ENCODE measurements at places on chromosomes 1 and 21.

GRCh38 chr1:180291004-180291403 is 60.9 kb downstream of the LHX4 start:
- DNase-seq, result no peak

- no peak for DNase-seq
Observed at GRCh38 chr1:53023546-53023945, 38.5 kb upstream of the PODN start.

- no peak for DNase-seq
Observed at GRCh38 chr1:935751-936231, 12.1 kb downstream of the SAMD11 start.

DNA sequence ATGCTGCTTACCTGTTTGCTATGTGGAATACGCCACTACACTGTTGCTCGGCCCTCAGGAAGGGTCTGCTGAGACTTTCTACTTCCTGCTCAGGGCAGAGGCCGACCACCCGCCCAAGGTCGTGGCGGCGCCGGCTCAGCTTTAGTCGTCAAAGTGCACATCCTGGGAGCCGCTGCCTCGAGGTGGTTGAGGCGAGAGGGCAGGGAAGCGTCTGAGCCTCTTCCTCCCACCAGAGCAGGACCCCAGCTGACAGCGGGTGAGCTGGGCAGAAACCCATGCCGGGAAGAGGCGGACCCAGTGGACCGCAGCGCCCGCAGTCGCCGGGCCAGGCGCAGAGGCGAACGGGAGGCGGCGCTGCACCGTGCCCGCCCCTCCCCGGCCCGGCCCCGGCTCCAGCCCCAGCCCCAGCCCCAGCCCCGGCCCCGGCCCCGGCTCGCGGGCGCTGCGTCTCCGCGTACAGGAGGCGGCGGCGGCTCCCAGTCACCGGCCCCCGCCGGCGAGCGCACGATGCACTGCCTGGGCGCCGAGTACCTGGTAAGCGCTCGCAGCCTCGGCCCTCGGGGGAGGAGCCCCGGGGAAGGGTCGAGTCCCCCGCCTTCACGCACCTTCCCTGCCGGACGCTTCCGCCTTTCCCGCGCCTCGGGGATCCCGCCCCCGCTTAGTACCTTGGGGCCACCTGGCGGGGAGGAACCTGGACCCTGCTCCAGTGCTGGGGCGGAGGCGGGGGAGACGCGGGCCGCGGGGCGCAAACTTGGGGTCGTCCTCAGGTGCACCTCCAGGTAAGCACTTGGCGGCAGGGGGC is at the start of gene SLC44A3:
TSS of gene SLC44A3 (plus strand) at position 413 of the 802 bp plus-strand sequence. CDS start at position 508, 95 bp downstream.
- DNase-seq, result no peak

DNA sequence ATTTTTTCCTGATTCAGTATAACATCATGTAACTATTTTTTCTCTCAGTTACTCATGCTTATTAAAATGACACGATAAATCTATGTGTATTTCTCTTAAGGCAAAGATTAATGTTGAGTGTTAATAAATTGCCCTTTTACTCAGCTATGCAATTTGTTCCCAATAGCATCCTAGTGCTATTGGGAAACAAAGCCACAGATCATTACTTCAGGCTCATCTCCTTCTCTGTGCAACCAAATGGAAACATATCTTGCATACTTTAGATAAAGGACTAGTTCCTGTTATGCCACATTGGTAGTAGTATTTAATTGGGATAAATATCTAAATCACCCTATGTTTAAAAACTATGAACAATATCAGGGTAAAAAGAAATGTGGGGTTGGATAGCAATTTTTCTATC is 106.2 kb downstream of the PLPPR4 start:
- DNase-seq, result no peak

- no peak for DNase-seq
Observed at GRCh38 chr1:82226186-82226505, 425.4 kb downstream of the ADGRL2 start.

DNA sequence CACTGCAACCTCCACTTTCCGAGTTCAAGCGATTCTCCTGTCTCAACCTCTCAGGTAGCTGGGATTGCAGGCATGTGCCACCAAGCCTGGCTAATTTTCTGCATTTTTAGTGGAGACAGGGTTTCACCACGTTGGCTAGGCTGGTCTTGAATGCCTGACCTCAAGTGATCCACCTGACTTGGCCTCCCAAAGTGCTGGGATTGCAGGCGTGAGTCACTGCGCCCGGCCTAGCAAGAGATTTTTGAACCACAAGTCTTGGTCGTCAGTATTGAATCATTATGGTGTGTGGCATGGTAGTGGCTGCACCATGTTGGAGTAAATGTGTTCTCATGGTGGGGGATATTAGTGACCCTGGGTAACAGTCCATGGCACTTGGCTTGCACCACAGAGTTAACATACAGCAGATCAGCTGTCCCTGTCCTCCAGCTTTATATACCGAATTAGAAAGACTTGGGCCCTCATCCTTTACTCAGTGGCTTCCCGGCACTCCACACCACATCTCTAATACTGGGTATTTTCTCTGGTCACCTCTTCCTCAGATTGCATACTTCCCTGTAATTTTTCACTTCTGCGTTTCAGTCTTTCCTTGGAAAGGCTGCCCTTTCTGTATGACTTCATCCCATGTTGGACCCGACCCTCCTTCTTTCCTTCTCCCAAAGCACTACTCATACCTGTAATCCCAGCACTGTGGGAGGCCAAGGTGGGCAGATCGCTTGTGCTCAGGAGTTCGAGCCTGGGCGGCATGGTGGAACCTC is 25.1 kb downstream of the AK4 start:
- DNase-seq, result no peak

- no peak for DNase-seq
Observed at GRCh38 chr21:38416791-38417190, 81.5 kb downstream of the ERG start.

DNA sequence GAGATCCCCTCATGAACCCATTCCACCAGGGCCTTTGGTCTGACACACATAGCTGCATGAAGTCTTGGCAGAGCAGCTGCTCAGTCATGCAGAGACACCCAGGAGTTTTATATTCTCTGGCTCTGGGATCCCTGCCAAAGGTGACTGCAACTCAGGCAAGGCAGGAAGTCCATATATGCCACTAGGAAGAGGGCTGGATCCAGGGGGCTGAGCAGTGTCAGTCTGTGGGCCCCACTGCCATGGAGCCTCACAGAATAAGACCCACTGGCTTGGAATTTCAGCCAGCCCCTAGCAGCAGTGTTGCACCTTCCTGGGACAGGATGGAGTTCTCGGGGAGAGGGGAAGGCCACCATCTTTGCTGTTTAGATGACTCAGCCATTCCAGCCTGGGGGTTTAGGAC is 199.7 kb downstream of the TBX15 start:
- no peak for DNase-seq

DNA sequence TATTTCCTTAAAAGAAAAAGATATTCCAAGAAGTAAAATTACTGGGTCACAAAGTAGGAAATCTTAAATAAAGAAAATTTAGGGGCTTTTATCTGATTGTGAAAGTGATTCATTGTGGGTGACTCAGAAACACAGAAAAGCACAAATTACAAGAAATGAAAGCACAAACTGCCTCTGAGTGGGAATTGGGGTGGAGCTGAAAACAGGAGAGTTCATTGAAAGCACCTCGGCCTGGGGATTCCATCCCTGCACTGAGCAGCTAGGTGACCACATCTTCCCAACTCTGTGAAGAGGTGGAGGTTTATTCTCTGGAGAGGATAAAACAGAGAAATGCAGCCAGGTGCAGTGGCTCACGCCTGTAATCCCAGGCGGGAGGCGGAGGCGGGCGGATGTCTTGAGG is 7.4 kb downstream of the GJA4 start:
- DNase-seq, result no peak

GRCh38 chr1:20491866-20492265 is 5.9 kb upstream of the CAMK2N1 start:
- DNase-seq, result no peak

GRCh38 chr1:63868268-63868781 is 94.5 kb downstream of the ROR1 start:
- DNase-seq, result no peak

- no peak for DNase-seq
Observed at GRCh38 chr1:45444609-45445131, 46.3 kb downstream of the TESK2 start.

- DNase-seq, result no peak
Observed at GRCh38 chr21:37164742-37165141, 91.7 kb downstream of the TTC3 start.

DNA sequence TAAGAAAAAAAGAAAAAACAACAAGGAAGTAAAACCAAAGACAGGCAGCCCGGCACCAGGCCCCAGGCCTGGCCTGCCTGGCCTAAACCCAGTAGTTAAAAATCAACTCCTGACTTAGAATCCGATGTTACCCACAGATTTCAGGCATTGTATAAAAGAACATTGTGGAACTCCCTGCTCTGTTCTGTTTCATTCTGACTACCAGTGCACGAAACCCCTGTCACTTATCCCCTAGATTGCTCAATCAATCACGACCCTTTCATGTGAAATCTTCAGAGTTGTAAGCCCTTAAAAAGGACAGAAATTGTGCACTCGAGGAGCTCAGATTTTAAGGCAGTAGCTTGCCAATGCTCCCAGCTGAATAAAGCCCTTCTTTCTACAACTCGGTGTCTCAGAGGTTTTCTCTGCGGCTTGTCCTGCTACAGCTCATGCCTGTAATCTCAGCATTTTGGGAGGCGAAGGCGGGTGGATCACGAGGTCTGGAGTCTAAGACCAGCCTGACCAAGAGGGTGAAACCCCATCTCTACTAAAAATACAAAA is 15.6 kb upstream of the MYOCOS start:
- DNase-seq, result no peak

DNA sequence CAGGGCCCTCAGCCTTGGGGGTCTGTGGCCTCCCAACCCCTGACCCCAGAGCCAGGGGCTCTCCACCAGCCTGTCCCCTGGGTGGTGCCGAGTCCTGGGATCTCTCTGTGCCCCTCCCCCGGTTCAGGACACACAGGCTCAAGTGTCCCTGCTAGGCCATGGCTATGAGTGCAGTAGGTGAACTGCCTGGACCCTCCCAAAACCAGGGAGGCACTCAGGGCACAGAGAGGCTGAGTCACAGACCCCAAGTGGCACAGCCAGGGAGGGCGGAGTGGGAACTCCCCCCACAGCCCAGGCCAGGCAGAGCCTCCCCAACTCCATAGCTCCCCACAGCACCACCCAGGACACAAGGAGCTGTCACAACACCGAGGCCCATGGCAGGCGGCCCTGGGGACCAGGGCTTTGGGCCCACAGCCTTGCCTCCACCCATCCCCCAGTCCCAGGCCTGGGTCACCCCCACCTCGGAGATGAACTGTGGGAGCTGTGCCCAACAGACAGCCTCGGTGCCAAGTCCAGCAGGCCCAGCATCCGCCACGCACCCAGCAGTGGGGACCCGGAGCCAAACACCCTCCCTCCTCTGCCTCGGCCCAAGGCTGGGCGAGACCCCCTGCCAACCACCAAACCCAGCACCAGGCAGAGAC is 3.2 kb downstream of the DVL1 start:
- no peak for DNase-seq

DNA sequence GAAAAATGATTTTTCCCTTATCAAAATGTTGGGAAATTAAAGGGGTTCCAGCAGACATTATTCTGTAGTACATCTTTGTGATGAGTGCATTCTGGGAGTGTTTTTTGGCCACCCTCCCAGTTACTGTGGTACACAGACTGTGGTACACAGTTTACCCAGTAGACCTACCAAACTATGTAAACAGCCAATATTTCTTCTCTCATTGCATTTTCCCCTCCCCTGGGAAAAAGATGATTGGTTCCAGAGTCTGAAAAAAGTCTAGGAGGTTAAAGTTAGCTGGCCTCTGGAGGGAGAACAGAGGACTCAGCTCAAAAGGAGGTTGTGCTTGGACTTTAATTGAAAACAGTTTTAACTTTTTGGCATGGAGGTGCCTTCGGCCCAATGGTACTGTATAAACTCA is 42.5 kb downstream of the PGM1 start:
- DNase-seq, result no peak

GRCh38 chr1:41860214-41860613 is 58.5 kb downstream of the HIVEP3 start:
- no peak for DNase-seq

DNA sequence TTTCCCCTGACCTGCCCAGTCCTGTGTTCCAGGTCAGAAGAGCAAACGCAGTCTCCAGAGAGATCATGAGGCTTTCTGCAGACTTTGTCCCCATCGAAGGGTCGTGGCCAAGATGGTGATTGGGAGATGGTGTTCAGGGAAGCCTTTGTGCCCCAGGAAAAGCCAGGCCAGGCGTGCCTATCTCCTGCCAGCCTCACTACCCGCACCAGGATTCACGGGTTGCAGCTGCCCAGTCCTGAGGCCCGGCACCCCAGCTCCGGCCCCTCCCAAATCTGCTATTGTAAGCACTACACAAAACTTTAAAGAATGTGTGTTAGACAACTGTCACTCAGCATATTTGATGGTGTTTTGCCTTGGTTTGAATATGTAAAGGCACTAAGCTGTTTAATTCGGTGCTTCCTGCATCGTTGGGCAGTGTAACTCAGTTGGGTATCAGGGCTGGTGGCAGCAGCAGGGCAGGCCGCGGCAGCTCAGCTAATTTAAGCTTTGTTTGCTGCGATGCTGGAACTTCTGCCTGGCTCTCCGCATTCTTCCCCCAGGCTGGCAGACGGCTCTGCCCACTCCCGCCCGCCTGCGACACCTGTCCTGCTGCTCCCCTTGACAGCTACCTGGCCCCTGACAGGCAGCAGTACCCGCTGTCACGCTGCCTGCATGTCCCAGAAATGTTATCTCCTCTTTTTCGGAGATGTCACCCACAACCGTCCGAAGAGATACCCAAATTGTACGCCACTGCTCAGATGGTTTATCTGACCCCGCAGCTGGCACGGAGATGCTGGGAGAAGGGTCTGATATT is 209.0 kb upstream of the VAMP3 start:
- no peak for DNase-seq

DNA sequence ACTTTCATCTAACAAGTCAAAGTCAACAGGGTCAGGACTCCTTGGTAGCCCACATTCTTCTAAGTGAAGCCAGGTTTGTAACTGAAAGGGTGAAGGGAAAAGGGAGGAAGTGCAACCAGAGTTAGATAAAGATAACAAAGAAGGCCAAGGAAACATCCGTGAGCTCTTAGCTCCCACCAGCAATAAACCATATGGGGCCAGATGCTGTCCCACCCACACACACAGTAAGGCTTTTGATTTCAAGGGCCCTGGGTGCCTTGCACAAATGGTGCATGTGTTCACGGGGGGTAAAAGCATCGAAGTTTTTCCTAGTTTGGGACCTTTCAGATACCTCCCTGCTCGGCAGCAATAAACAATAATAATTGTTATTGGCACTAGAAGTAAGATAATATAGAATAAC is 5.1 kb upstream of the TIAM1 start:
- no peak for DNase-seq

DNA sequence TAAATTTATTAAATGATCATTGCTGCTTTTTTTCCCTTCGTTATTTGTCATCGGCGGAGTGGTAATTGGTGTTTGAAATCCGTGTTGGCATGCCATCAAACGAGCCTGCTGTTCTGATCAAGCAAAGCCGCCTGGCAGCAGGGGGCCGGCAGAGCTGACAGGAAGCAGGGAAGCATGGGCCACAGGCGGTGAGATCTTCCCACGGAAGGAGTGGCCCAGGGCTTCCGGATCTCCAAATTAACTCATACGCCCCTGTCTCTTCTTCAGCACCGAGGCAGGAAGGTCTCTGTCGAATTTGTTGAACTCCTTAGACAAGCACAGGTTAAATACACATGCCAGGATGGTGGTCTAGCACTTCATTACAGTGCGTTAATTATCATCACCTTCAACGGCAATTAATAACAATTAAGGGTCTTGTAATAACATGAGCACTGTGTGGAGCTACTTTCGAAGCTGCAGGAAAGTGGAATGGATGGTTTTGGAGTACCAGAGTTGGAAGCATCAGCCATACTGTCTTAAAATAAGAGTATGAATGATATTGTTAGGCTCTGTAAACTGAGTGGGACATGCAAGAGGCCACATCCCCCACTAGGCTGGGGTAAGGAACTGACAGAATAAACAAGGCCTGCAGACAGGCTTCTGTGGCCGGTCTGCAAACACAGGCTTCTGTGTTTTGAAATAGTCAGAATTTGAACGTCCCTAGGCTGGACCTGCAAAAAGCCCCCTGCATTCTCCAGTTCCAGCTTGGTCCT is 199.4 kb upstream of the DAB1 start:
- DNase-seq, result no peak

Data from activated CD4-positive, CD25-positive, alpha-beta regulatory T cell (primary cell).